NCI-H69 (cell line): ENCODE measurements at places on chromosomes 2 and 18.

DNA sequence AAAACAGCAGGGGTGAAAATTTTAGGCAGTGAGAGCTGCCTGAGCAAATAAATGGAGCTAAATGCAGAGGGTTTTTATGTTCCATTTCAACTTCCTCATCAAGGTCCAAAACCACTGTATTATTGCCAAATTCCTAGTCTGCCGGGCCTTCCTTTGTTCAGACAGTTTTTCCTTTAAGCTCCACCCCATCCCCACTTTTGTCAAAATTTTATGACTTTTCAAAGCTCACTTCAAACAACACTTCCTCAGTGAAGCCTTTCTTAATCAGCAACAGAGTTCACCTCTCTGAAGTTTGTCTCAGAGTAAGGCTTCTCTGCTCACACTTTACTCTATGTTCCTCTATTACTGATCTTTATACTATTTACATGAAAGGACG lies 81.3 kb downstream of the CERKL start:
- peak; percentile 82 for DNase-seq

- DNase-seq: no peak
These were observed 81.9 kb downstream of the SLC8A1 start for GRCh38 chr2:40370007-40370395.

DNA sequence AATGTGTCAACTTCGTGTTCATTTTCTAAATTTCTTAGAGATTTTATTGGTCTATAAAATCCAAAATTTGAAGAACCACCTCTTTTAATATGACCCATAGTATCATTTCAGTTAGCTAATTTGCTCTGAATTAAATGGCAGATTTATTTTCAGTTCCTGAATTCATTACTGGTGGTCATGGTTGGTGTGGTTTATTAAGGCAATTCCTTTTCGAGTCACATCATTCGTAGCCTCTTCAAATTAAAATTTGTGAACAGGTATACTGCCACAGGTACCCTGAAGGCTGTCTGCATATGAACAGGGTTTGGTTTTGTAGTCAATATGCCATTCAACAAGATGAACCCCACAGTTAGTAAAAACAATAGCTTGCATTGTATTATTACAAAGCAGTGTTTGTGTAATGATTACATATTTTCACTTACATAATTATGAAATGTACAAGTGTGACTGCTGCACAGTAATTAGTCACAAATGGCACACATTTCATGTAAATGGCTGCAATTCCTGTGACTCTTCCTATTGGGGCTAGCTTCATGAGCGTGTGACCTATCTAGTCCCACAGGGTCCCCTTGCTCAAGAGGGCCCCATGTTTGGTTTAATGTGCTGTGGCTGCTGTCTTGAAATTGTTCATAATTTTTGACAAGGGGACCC lies 48.9 kb downstream of the CDC42EP3 start:
- DNase-seq: no peak

DNA sequence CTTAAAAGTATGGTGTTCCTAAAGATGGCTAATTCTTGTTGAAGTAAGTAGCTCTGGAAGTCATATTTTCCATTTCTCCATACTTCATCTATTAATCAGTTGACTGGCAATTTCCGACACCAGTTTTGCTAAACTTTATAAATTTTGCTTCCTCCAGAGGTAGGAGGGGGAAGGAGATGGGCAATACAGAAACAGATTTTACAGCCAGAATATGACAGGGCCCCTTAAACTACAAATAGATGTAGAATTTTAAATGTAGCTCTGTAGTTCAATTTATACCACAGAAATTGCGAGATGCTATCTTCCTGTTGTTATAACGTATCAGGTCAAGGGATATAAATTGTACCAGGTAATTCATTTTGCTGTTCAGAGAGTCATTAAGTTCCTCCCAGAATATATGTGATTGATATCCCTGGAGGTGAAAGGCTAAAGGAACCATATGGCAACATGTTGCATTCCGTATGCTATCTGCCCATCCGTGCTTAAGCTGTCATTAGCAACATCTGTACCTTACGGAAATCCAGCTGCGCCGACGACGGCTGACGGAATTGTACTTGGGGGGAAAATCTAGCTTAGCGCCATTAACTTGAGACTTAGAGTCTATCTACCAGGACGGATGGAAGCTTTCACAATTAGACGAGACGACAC lies 8.4 kb upstream of the NR4A2 start:
- DNase-seq: peak; percentile 93

- DNase-seq: no peak
These were observed 12.1 kb upstream of the KDSR start for GRCh38 chr18:63378919-63379638.

DNA sequence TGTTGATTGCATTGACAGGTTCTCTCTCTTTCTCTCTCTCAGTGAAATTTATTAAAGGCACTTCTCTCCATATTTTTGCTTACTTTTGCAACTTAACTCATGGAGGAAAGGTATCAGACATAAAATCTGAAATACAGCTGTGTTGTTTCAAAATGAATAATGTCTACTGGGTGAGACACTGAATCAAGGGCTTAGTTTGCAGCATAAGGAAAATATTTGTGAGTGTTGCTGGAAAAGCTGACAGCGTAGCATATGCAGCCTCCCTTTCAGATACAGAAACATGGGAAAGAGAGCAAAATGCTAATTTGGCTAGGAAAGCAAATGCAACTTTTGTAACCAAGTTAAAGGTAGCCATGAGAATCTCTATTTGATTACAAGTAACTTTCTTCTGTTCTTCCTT lies 81.5 kb upstream of the COL3A1 start:
- DNase-seq: no peak

- peak; percentile 2 for DNase-seq
These were observed 1191.9 kb upstream of the SLC39A10 start for GRCh38 chr2:194464964-194465638.

GRCh38 chr18:64993695-64994094 lies 757.1 kb upstream of the CDH7 start:
- DNase-seq: no peak

DNA sequence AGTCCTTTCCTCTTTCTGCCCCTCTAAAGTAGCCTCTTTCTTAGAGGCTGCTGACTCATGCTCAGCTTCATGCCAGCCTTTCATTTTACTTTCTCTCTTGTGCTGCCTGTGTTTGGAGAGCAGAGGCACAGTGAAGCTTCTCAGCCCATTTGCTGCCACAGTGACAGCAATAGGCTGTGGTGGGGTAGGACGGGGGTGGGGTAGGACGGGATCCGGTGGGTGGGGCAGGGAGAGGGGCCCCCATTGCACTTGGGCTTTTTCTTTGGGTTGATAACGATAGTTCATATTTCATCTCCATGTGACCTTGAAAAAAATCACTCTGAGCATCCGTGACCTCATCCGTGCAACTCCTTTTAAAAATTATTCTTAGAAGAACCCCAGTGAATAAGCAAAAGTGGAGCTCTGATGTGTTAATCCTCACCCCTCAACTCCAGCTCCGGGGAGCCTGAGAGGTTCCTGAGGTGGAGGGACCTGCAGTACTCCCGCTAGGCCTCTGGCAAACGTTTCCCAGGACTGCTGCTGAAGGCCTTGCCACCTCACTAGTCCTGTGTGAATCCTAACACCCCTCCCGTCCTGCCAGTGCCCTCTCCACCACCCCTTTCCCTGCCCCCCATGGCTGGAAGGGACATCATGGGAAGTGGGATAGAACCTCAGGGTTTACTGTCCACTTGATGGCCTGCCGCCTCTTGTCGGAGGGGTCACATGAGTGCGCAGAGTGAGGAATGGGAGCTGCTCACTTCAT lies 70.8 kb downstream of the INPP4A start:
- no peak for DNase-seq

- DNase-seq: no peak
These were observed 1274.0 kb upstream of the CRIM1 start for GRCh38 chr2:35081622-35082015.

DNA sequence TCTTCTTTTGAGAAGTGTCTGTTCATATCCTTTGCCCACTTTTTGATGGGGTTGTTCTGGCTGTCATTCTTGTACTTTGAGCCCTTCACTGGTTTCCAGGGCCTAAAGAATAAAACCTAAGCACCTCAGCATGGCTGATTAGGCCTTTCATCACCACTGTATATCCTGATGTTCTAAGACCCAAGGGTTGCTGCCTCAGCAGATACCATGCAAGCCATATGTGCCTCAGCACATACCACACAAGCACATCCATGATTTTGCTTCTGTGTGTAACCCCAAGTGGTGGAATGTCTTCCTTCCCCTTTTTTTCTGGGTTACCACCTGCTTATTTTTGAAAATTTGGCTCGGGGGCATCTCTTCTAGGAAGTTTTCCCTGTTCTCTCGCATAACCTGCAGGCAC lies 11.4 kb downstream of the RBKS start:
- no peak for DNase-seq

- DNase-seq: no peak
These were observed 54.6 kb downstream of the CTDP1 start for GRCh38 chr18:79733986-79734770.

GRCh38 chr2:223971-224760 lies 39.7 kb downstream of the SH3YL1 start:
- DNase-seq: no peak

GRCh38 chr2:108986916-108987510 lies 2.0 kb downstream of the EDAR start:
- DNase-seq: no peak

DNA sequence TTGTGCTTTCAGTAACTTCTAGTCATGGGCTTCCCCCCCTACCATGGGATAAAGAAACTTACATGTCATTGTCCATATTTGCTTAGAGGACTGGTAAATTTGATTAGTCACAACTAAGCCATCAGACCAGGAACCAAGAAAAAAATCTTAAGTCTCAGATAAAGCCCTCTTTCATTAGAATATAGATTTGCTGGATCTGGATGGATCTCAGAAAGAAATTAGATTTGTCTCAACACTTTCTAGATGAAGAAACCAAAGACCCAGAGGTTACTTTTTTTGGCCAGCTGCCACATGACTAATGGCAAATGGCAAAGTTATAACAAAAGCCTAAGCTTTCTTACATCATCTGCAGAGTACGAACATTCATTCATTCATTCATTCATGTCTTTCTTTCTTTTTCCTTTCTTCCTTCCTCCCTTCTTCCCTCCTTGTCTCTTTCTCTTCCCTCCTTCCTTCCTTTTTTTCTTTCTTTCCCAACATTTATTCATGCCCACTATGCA lies 60.2 kb downstream of the CDCA7 start:
- DNase-seq: peak; percentile 3

GRCh38 chr2:215435870-215436704 lies at the start of gene FN1:
Gene FN1 (minus strand): TSS chr2:215436068. CDS start chr2:215435802, 266 bp downstream.
- DNase-seq: peak; percentile 60

- no peak for DNase-seq
These were observed 188.1 kb downstream of the ARL4C start for GRCh38 chr2:234308813-234309195.

GRCh38 chr2:179020156-179020750 lies 29.7 kb downstream of the CCDC141 start:
- peak; percentile 92 for DNase-seq

DNA sequence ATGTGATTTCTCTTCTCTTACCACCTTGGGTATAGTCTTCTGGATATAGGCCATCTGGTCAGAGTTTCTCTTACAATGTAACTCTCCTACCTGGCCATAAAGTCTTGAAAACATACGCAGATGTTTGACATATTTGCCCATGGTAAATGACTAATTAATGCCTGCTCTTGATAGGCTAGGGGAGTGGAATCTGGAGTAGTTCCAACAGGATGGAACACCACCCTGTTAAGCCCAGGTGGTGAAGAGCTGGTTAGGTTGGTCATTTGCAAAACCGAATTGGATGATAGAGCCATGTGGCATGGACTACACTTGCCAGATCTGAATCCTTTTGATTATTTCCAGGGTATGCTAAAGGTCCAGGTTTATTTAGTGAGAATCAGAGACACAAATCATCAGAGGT lies 36.5 kb downstream of the HADHB start:
- peak; percentile 92 for DNase-seq

- peak; percentile 11 for DNase-seq
These were observed 24.4 kb downstream of the SCN9A start for GRCh38 chr2:166351319-166351718.

DNA sequence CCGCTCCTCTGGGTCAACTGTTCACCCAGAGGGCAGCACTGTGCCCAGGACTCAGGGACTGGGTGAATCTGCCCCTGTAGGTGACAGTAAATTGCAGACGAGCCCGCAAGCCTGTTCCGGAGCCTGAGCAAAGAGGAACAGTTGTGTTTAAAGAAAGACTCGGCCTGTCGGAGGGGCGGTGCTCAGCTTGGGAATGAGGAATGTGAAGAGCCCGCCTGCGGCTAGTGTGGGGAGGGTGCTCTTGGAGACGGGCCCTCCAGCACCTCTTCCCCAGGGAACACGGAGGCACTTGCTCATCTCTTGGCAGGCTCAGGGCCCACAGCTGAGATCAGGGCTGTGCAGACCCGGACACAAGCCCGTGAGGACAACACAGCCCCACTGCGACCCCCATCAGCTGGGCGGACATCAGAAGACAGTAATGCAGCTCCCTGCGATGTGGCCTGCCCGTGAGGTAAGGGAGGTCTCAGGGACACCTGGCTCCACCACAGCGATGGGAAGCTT lies 299.0 kb downstream of the NDUFA10 start:
- DNase-seq: no peak

DNA sequence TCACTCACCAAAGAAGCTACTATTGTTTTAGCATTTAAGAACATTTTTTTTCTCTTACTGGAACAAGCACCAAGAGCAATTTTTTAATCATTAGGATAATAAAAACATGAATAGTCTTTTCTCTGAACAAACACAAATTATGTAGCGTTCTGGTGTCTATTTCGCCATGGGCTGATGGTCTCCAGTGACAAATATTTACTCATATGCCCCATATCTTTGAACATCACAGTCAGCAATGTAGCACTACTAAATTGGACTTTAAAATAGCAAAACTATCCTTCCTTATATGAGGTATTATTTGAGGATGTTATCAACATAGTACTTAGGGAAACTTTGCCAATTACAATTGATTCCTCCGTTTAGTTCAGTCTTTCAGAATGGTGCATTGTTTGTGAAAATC lies 1326.0 kb upstream of the ZEB2 start:
- DNase-seq: peak; percentile 41

DNA sequence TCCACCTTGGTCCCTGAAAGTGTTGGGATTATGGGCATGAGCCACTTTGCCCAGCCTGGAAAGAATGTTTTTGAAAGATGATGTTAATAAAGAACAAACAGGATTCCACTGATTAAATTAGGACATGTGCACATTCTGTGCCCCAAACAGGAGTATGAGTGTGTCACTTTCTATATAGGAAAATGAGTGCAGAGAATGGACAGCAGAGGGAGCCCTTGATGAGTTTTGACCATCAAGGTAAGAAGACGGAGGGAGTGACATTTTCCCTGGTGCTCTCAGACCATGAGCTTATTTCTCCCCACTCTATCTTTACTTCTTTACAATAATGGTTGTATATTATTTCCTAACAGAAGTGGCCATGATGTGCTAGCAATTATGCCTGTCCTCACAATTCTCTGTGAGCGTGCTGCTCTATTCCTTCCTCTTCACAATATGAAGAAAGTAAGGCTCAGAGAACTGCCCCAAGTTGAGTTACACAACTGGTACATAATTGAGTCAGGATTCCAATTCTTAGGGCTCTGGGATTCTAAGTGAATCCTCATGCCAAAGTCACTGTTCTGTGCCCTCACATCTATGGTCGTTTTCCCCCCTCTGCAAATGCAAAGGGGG lies 20.6 kb downstream of the RPL37A start:
- DNase-seq: peak; percentile 84

DNA sequence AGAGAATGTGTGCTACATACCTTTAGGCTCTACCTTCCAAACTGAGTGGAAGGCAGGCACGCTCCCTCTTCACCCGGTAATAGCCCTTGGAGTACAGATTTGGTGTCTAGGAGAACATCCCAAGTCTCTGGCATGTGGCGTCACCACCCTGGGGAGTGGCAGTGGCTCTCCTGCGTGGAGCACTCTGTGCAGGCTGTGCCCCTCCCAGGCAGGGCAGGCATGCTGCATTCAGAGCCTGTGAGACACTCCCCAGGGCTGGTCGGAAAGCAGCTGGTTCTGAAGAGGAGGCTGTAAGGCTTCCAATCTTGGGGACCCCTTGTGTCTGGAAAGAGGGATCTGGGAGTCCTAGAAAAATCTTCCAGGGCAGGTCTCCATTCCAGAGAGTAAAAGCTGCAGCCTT lies 193.3 kb downstream of the ANKRD30B start:
- no peak for DNase-seq
